Panc1 (cell line): ENCODE measurements at places on chromosomes 7 and 10. TPM values are rescaled to one million over a fixed set of nuclear protein-coding genes. Genes with fewer than 3 reads are reported as not detected.

NEUROG3 gene
- not detected for total RNA-seq

HOXA3 gene
- total RNA-seq = 30.2 TPM

RBP3 gene
- not detected for total RNA-seq

DNA sequence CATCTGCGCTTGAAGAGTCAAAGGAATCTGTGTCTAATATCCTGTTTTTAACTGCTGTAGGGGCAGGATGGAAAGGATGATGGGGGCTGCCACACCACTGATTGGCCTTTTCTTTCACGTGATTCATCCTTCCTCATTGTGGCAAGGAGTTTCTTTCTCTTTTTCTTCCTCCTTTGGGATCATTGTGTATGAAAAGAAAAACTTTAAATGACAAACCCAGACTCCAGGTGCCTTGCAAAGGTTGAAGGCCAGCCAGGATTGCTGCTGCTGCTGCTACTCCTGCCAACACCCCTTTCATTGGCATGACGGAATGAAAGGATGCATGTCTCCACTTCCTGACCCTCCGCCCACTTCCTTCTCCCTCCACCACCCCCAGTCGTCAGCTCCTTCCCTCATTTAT, 6.5 kb upstream of the OIT3 start:
- no peak for DNase-seq
- no peak overlapping the region for H3K4me3 ChIP-seq
- no peaks in the 10 kb centered on the region for H3K27me3 ChIP-seq
- H3K4me1 ChIP-seq = no peaks in the 10 kb centered on the region
- H3K36me3 ChIP-seq = no peaks in the 10 kb centered on the region
- no peak overlapping the region for H3K27ac ChIP-seq

GRCh38 chr10:80421707-80422536, 13.6 kb downstream of the PRXL2A start:
- H3K4me1 ChIP-seq = no peaks in the 10 kb centered on the region
- DNase-seq = no peak
- H3K36me3 ChIP-seq = no peaks in the 10 kb centered on the region
- H3K27me3 ChIP-seq = no peaks in the 10 kb centered on the region

GRCh38 chr10:89228146-89228545, 21.0 kb upstream of the CH25H start:
- H3K36me3 ChIP-seq = 0 out of 2 replicates have a peak, but pooled peaks cover 3% of the 10 kb centered on the region
- no peak overlapping the region for H3K27ac ChIP-seq
- no peak for DNase-seq

DNA sequence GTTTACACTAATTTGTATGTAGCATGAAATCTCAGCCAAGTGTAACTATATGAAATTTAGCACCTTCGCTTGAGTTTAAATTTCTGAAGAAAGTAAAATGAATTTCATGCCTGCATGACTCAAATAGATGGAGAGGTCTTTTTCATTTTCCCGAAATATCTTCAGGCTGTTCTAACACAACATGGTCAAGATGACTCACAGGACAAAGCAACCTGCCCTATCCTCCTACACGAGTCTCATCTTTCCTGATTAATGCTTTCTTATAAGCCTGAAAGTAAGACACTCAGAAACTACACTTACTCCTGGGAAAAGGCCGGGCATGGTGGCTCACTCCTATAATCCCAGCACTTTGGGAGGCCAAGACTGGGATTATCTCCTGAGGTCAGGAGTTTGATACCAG, 41.2 kb downstream of the CH25H start:
- peaks cover 17% of the 10 kb centered on the region for H3K27me3 ChIP-seq
- no peaks in the 10 kb centered on the region; the same call in 1 of the 2 replicates for H3K36me3 ChIP-seq
- no peak for DNase-seq
- H3K4me3 ChIP-seq = no peak overlapping the region

DNA sequence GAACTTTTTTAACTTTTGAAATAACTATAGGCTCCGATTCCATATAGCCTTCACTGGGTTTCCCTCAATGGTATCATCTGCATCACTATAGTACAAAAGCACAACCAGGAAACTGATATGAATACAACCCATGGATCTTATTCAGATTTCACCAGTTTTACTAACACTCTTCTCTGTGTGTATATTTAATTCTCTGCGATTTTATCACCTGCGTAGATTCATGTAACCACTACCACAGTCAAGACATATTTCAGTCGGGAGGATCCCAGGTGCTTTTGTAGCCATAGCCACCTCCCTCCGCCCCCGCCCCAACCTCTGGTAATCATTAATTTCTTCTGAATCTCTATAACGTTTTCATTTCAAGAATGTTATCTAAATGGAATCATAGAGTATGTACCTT, 82.8 kb upstream of the C7orf33 start:
- H3K27ac ChIP-seq = no peak overlapping the region
- peaks cover 11% of the 10 kb centered on the region; the same call in 1 of the 2 replicates for H3K27me3 ChIP-seq
- DNase-seq = no peak
- no peak overlapping the region for H3K4me3 ChIP-seq
- no peaks in the 10 kb centered on the region for H3K36me3 ChIP-seq

DNA sequence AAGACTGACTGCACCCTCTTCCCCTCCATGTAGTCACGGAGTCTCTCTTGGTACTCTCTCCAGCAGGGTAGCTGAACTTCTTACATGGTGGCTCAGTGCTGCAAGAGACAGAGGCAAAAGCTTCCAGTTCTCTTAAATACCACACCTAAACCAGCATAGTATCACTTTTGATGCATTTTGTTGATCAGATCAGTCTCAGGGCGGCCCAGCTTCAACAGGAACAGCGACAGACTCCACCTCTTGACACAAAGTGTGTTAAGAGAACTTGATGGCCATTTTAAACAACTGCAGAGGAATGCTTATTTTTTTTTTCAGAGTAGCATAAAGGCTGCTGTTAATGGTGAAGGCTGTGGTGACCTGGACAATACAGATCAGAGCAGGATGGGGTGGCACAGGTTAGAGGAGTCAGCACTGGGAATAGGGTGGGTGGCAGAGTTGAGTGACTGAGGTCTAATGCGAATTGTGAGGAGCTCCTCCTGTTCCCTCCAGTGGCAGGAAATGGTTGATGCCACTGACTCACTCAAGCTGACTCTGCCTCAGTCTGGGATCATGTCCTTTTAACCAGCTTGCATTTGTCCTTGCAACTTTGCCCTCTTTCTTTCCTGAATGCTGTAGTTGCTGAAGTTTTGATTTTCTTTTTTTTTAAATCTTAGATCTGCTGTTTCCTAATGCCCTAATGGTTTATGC, 17.3 kb downstream of the MGAM start:
- no peak overlapping the region for H3K27ac ChIP-seq
- H3K4me3 ChIP-seq = no peak overlapping the region
- no peaks in the 10 kb centered on the region for H3K4me1 ChIP-seq

GRCh38 chr10:116444527-116445142, 17.0 kb downstream of the PNLIPRP3 start:
- DNase-seq = peak; percentile 5
- H3K27me3 ChIP-seq = peaks cover 5% of the 10 kb centered on the region; the same call in 1 of the 2 replicates
- no peaks in the 10 kb centered on the region for H3K36me3 ChIP-seq
- no peak overlapping the region for H3K27ac ChIP-seq
- H3K4me3 ChIP-seq = no peak overlapping the region
- H3K4me1 ChIP-seq = no peaks in the 10 kb centered on the region

DNA sequence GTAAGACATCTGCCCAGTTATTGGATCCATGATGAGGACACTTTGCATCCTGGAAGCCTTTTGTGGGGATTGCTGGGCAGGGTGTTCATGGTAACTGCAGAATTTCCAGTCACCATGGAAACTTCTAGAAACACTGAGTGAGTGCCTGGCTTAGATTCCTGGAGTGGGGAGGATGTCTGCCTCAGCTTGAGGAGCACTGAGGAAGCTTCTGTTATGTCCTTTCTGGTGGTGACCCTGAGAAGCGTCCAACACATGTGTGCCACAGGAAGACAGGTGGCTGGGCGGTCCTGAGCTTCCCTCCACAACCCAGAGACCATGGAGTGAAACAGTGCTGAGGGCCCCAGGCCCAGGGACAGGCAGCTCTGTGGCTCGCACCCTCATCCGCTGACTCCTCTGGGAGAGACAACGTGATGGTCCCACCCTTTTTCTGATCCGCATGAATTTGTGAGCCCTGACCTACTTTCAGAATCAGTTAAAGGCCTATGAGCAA, 191.8 kb upstream of the CXCL12 start:
- no peak overlapping the region for H3K4me3 ChIP-seq
- no peak for DNase-seq
- no peaks in the 10 kb centered on the region for H3K4me1 ChIP-seq
- H3K36me3 ChIP-seq = no peaks in the 10 kb centered on the region
- no peak overlapping the region for H3K27ac ChIP-seq

- H3K27me3 ChIP-seq = no peaks in the 10 kb centered on the region
- peaks cover 78% of the 10 kb centered on the region for H3K4me1 ChIP-seq
- peak overlapping the region; percentile 92 for H3K27ac ChIP-seq
- no peak for DNase-seq
- no peaks in the 10 kb centered on the region for H3K36me3 ChIP-seq
These were observed 5.7 kb downstream of the PLCE1 start for GRCh38 chr10:93999401-93999851.

GRCh38 chr7:99128076-99128950, 15.6 kb downstream of the SMURF1 start:
- no peak overlapping the region for H3K4me3 ChIP-seq
- no peaks in the 10 kb centered on the region for H3K27me3 ChIP-seq
- H3K4me1 ChIP-seq = peaks cover 85% of the 10 kb centered on the region
- no peak for DNase-seq

- peaks cover 62% of the 10 kb centered on the region for H3K4me1 ChIP-seq
- no peaks in the 10 kb centered on the region for H3K36me3 ChIP-seq
- no peak for DNase-seq
These were observed at the start of gene AFAP1L2 for GRCh38 chr10:114404171-114405010. Gene AFAP1L2 (minus strand): TSS chr10:114404502. CDS start chr10:114404455, 47 bp downstream.

- no peak for DNase-seq
- H3K27me3 ChIP-seq = no peaks in the 10 kb centered on the region
- no peaks in the 10 kb centered on the region for H3K4me1 ChIP-seq
- H3K36me3 ChIP-seq = no peaks in the 10 kb centered on the region
These were observed 1106.8 kb upstream of the C7orf33 start for GRCh38 chr7:147483634-147484292.

GRCh38 chr7:39228946-39229345, 251.2 kb downstream of the POU6F2 start:
- no peaks in the 10 kb centered on the region for H3K36me3 ChIP-seq
- no peak overlapping the region for H3K4me3 ChIP-seq
- DNase-seq = no peak
- no peak overlapping the region for H3K27ac ChIP-seq
- H3K4me1 ChIP-seq = no peaks in the 10 kb centered on the region
- H3K27me3 ChIP-seq = no peaks in the 10 kb centered on the region

DNA sequence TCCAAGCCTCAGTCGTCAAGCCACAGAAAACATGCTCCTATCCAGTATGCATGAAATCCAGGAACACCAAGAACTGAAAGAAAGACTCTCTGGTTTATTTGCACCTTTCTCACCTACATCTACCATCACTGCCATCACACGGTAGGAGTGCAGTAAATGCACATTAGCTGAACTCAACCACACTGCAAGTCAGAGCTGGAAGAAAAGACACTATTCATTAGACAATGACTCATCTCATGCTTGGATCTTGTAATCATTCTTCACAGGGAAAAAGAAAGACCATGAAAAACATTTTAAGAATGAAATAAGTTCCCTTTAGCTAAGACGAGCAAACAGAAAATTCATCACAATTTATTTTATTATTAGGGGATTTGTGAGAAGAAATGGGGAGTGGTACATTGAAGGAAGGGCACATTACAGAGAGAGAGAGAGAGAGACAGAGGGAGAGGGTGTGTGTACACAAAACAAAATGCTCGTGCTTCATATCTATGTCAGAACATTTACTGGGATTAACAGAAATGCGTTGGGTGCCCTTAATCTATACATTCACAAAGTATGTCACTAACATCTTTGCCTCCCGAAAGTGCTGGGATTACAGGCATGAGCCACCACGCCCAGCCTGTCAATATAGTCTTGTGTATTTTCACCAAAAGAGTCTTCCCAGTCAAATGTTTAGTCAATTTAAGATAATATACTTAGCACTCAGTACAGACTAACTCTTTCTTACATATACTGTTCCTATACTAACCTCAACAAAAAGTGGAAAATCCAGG, 324.9 kb downstream of the PARD3 start:
- no peaks in the 10 kb centered on the region for H3K4me1 ChIP-seq
- DNase-seq = no peak
- H3K36me3 ChIP-seq = no peaks in the 10 kb centered on the region
- H3K27me3 ChIP-seq = no peaks in the 10 kb centered on the region

- H3K36me3 ChIP-seq = no peaks in the 10 kb centered on the region
- H3K27ac ChIP-seq = no peak overlapping the region
- no peaks in the 10 kb centered on the region for H3K27me3 ChIP-seq
- no peak overlapping the region for H3K4me3 ChIP-seq
- H3K4me1 ChIP-seq = no peaks in the 10 kb centered on the region
- DNase-seq = no peak
These were observed 43.0 kb upstream of the NMT2 start for GRCh38 chr10:15211464-15211979.

DNA sequence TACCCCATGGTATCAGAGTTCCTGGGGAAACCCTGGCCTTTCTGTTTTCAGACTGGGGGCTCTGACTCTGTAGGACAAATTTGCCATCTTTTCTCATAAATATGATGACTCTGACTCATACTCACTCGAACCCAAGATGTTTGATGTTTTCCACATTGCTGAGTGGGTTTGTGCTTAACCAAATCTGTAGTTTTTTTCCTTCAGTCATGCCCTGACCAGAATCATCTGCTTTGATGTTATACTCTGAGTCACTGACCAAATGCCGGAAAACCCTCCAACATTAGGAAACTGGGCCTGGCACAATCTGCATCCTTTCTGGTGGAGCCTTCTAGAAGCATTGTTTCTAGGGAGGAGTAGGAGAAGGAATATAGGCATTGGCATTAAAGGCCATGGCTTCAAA, 118.7 kb downstream of the C10orf105 start:
- no peaks in the 10 kb centered on the region; the same call in 1 of the 2 replicates for H3K27me3 ChIP-seq
- peaks cover 7% of the 10 kb centered on the region; the same call in 1 of the 2 replicates for H3K4me1 ChIP-seq
- no peak overlapping the region for H3K4me3 ChIP-seq
- no peak overlapping the region for H3K27ac ChIP-seq

- H3K4me1 ChIP-seq = no peaks in the 10 kb centered on the region
- DNase-seq = no peak
- H3K27me3 ChIP-seq = peaks cover 2% of the 10 kb centered on the region
- no peak overlapping the region for H3K4me3 ChIP-seq
These were observed 84.4 kb downstream of the WNT2 start for GRCh38 chr7:117238472-117238871.

DNA sequence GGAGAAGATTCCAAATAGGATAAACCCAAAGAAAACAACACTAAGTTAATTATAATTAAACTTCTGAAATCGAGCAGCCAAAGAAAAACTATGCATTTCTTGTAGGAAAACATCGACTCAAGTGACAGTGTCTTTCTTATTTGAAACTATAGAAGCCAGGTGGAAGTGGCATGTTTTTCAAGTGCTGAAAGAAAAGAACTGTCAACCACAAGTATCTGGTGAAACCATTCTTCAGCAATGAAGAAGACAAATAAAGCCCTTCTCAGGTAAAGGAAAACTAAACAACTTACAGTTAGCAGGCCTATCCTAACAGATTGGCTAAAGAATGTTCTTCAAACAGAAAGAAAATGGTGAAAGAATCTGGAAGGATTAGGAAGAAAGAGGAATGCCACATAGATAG, 71.4 kb upstream of the MSRB2 start:
- no peak for DNase-seq
- H3K4me1 ChIP-seq = no peaks in the 10 kb centered on the region
- H3K27me3 ChIP-seq = no peaks in the 10 kb centered on the region; the same call in 1 of the 2 replicates
- H3K36me3 ChIP-seq = no peaks in the 10 kb centered on the region
- H3K27ac ChIP-seq = no peak overlapping the region
